ENCODE measurements at places on chromosomes 7 and 10. TPM values are rescaled to one million over a fixed set of nuclear protein-coding genes. Genes with fewer than 3 reads are reported as not detected.

The MACC1 gene
- not detected for total RNA-seq

The KCND2 gene
- total RNA-seq = not detected

The LAMB1 gene
- 138 TPM for total RNA-seq

The BHLHA15 gene
- total RNA-seq = 0.50 TPM

The OR13A1 gene
- 0.05 TPM for total RNA-seq

The ZNF425 gene
- 1.4 TPM for total RNA-seq

The SHTN1 gene
- 25.9 TPM for total RNA-seq

The PTPRE gene
- total RNA-seq = 5.7 TPM

The NODAL gene
- total RNA-seq = not detected

The ARMC3 gene
- 0.71 TPM for total RNA-seq

The RBP3 gene
- total RNA-seq = not detected

The NEURL1 gene
- 0.75 TPM for total RNA-seq

The PLXNA4 gene
- total RNA-seq = 0.41 TPM

The HKDC1 gene
- total RNA-seq = 11.8 TPM

The CYP26C1 gene
- total RNA-seq = not detected
